ENCODE measurements at places on chromosomes 7 and 10. TPM values are rescaled to one million over a fixed set of nuclear protein-coding genes. Genes with fewer than 3 reads are reported as not detected.

The SFRP4 gene
- 2.5 TPM for total RNA-seq

DNA sequence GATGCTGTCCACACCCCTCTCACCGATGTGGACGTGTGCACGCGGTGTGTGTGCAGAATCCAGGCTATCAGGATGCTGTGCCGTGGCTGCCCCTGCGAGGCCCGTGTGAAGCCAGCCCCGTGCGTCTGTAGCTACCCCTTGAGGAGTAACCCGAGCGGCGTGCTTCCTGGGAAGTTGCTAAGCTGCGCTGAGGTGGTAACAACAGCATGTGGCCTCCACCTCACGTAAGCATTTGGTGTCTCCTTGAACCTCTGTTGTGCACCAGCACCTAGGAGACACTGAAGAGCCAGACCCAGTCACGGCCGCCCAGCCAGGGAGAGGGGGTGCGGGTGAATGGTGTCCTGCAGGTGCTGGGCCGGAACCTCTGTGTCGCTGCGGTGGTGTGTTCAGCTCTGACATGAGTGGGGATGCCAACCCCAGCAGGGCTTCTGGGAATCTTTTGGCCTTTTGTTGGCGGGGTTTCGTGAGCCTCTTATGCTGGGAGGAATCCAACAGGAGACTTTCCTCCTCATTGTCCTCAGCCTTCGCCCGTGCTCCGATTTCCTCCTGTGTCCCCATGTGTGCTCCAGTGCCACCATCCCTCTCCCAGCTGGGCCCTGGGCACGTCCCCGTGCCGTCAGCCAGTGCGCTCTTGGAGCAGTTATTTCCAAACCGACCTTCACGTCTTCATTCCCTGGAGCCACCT is 60.4 kb downstream of the DNAJB6 start:
- DNase-seq = no peak

DNA sequence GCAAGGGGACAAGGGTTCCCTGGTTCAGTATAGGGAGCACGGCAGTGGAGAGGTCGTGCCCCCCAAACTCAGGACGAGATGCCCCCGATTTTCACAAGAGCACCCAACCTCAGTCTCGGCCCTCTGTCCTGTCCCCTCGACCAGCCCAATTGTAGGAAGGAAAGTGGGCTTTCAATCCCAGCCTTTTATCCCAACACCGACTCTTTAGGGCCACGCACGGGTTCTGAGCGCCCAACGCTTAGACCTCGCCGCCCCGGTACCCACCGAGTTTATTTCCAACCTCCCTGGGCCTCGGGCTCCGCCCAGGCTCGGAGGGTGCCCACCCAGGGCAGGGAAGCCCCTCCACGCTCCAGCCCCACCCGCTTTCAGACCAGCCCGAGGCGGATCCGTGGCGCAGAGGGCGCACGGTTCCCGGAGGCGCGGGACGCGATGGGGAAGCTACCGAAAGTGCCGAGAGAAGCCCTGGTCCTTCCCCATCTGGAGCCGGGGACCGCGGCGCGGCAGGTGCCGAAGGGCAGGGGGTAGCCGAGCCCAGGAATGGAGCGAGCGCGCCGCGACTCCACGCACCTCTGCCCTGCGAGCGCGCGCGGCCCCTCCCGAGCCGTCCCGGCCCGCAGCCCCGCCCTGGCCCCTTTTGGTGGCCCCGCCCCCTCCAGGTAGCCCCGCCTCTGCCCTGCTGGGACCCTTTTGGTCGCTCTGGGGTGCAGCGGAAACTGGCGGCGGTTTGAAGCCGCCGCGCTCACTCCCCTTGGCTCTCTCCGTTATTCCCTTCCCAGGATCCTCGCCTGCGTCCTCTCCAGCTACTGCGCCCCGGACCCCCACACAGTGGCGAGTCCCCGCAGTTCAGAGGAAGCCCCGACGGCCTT is 20.4 kb downstream of the GRID2IP start:
- DNase-seq = no peak

DNA sequence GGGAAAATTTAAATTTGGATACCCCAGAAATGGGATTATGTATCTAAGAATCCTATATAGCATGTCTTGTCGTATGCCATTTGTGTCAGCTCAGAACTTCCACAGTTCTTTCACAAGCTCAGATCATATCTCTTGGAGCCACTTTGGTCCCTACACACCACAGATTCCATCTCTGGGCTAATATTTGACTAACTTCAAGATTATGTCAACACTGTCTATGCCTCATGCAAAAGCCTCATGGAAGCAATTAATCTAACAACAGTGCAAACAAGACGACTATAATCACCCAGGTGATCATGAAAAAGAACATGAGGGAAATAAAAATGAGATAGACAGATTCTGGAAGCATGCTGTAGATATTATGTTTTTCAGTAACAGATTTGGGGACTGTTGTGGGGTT is 189.1 kb downstream of the LRRTM3 start:
- peak; percentile 23 for DNase-seq

GRCh38 chr10:93907059-93907458 is 13.3 kb downstream of the SLC35G1 start:
- DNase-seq = no peak

- DNase-seq = no peak
Measured at GRCh38 chr7:2100278-2101208, 132.2 kb downstream of the MAD1L1 start.

- DNase-seq = no peak
Measured at GRCh38 chr7:20200361-20200760, 16.8 kb downstream of the MACC1 start.

The FGF8 gene
- not detected for total RNA-seq

DNA sequence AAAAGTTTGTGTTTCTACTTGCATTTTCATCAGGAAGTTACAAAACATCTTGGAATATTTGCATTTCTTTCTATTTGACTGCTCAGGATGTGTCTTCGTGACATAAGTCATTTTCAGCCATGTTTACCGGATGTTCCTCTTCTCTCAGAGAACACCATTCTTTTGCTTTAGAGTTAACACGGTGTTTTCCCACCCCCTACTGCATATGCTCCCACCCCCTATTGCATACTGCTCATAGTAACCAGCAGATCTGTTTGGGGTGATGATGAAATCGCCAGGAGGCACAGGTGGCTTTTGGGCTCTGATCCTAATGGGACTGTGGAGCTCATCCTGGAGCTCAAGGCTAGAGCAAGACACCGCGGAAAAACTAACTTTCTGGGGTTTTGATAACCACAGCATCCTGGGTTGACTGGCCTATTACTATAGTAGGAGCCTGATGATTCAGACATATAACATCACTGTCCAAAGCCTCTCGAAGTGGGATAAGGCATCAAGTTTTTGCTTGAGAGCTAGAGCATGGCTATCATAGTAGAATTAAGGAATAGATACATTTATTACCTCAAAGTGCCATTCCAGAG is 65.1 kb upstream of the BET1 start:
- no peak for DNase-seq

The GPR26 gene
- total RNA-seq = not detected

DNA sequence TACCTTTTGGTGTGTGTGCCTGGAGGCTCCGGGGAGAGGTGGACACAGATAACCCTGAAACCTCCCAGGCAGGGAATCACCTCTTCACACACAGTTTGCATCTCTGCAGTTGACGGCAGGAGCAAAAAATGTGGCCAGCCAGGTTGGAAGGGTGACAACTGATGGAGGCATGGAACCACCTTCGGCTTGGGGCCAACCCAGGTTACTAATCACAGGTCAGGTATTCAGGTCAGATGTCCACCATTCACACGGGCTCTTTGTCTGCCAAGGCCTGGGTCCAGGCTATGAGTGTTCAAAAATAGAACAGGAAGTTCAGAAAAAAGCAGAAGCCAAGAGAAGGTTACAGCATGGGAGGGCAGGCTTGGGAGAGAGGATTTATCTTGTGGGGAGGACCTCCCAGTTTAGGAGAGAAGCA is 137.2 kb upstream of the EFCAB10 start:
- DNase-seq = no peak

The OGDHL gene
- total RNA-seq = 0.14 TPM

- peak; percentile 52 for DNase-seq
Measured at GRCh38 chr10:29895456-29895855, 163.9 kb downstream of the JCAD start.

DNA sequence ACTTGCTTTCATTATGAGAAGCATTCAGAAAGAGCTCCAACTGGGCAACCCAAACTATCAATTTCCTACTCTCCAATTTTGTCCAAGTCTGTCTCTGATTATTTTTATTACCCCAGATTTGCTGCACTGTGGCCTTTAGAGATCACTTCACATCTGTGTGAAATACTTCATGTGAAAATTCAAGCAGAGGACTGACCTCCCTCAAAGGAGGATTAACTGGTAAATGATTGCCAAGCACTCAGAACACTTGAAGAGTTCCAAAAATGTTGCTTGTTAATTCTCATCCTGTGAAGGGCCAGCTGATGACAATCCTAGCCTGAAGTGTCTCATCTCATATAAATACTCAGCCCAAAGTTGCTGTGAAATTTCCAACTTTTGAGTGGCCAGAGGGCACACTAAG is 182.8 kb upstream of the DGKB start:
- DNase-seq = no peak

- DNase-seq = no peak
Measured at GRCh38 chr7:91427051-91427450, 162.8 kb downstream of the FZD1 start.

The TDRD1 gene
- 0.37 TPM for total RNA-seq

DNA sequence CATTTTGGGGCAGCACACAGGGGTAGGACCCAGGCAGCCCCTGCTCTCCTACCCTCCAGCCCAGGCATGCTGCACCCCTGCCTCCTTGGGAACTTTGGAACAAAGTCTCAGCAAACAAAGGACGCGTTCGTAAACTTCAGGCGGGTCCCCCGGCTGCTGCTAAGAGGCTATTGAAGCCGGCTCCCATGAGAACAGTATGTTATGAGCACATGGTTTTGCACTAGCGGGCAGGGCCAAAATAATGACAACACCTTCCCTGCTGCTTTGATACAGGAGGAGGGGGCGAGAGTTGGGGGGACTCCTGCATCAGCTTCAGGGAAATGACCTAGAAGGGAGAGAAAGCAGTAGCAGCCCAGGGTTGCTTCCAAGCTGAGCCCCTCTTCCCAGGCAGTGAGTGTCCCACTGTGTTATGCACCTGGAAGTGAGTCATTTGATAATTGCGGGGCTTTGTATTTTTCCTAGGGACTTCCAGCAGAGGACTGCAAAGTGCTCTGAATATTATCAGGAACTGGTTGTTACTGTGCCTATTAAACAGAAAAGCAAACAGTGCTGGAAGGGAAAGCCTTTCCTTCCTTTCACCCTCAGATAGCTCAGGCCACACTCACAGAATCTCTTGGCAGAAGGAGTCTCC is 6.9 kb downstream of the ITPRIP start:
- DNase-seq = peak; percentile 91

DNA sequence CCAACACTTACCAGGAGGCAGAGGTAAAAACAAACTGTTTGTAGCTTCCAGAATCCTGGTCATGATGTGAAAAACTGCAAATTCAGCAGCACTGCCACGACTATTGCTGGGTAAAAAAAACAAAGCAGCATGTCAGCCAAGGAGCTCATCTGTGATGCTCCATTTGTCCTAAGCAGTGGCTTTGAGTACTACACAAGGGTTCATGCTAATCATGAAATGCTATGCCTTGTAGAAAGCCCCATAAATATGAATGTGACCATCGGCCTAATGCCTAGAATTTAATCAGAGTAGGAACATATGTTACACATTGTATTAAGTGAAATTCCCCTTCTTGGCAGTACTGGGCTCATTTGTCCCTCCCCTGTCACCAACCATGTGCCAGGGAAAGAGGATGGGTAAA is 95.4 kb downstream of the GSAP start:
- DNase-seq = no peak

DNA sequence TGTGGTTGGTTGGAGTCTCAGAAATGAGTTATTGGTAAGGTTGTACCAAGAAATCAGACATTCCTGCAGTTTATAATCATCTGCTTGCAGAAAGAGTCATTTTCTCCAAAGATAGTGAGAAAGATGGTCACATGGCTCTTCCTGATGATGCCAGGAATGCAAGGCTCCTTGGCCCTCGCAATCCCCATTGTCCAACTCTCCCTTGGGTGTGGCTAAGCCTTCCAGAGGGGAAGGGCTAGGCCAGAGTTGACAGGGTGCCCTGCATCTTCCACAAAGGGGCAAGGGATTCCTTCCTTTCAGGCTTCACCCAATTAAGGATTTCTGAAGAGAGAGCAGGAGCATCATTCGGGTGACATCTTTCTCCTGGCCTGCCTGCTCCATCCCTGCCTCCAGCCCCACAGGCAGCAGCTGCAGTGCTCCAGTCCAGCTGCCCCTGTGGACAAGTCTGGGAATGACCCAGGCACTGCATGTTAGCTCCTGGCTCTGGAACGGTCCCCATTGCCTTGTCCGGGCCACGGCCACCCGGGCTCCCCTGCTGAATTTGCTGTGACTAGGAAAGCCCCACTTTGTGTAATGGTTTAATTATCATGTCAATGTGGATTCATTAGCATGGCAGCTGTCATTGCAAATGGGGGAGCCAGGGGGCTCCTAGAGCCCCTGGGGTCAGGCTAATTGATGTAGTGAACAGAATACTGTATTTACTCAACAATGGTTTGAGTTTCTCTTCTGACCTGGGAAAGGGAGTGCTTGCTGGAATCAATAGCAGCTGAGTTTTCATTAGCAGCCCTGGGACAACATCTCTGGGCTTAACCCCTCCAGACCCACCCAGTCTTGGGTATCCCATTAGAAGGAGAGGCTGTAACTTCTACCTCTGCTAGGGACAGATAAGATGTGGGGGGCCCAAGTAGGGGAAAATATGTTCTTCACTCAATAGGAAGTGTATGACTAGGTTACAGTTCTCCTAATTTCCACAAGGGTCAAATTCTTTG is 112.6 kb upstream of the TBX20 start:
- DNase-seq = no peak

The LHFPL3 gene
- not detected for total RNA-seq

The HYAL4 gene
- 0.74 TPM for total RNA-seq

DNA sequence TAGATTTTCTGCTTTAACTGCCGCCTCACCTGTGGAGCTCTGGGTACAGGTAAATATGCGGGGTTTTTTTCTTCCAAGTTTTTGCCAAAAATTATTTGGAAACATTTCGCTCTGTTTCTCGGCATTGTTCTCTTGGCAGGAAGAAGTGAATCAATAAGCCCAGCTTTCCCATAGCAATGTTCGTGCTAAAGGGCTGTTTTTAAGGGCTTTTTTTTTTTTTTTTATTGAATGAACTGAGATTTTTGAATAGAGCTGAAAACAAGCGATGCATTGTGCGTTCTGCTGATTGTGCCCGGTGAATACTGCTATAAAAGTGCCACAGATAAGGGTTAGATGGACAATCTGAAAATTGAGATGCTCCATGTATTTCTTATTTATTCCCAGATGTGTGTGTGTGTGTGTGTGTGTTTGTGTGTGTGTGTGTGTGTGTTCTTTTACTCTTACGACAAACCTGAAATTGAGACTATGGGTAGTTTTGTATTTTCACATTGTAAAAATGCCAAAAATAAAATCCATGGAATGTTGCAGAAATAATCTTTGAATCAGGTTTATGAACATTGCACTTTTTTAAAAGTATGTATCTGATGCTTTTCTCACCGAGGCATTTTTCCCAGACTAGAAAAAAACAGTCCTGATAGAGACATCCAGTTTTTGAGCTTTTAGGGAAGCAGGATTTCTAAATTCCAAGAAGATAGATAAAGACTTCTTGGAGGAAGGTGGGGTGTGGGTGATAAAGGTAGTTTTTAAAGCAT is 30.5 kb downstream of the KIAA1217 start:
- DNase-seq = no peak

- DNase-seq = no peak
Measured at GRCh38 chr7:113094517-113095249, 8.1 kb upstream of the GPR85 start.

Measured in lung (tissue), 17 donors.